NCI-H1417 (cell line): ENCODE measurements at places on chromosomes 5 and 9.

GRCh38 chr9:116316246-116316645, 162.7 kb downstream of the PAPPA start:
- DNase-seq: no peak

GRCh38 chr5:102700916-102701315, 54.2 kb upstream of the PAM start:
- DNase-seq: no peak

GRCh38 chr9:2620919-2621721, 467 bp upstream of the VLDLR start:
- peak; percentile 85 for DNase-seq

- no peak for DNase-seq
These were observed 5.3 kb upstream of the ZNF782 start for GRCh38 chr9:96859461-96860198.

DNA sequence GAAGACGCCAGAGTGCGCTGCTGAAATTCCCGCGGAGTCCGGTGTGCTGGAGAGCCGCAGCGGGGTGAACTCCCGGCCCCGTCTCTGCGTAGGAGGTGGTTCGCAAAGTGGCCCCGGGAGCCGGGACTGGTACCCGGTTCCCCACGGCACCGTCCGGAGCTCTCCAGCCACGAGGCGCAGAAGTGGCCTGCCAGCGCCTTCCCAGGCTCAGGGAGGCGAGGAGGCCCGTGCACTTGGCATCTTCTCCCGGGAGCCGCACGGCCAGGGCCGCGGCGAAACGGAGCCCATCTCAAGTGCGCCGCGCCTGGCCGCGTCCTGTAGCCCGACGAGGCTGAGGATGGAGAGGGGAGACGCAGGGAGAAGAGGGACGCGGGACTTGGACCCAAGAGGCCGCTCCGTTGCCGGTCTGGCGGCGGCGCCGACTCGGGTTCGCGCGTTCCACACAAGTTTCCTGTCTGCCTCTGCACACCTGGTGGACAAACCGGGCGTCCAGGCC, 1.1 kb upstream of the IRX1 start:
- DNase-seq: no peak

- peak; percentile 48 for DNase-seq
These were observed 16.8 kb downstream of the PHF2 start for GRCh38 chr9:93593144-93593658.

DNA sequence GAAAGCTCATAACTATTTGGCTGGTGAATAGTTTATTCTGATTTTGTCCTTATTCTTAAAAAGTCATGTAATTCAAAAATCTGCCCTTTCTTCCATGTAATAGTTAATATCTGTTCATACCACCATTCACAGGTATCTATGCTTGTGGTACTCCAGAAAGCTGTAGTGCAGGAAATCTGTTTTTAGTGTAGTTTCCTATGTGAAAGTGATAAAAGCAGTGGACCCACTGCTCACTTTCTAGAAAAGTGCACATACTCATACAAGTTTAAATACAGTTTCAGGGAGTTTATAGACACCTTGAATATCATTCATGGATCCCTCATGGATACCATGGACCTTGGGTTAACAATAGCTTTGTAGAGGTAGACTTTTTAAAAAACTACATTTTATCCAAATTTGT, 20.2 kb downstream of the PBX3 start:
- no peak for DNase-seq

GRCh38 chr9:96478829-96479371, 28.9 kb downstream of the HABP4 start:
- DNase-seq: no peak

DNA sequence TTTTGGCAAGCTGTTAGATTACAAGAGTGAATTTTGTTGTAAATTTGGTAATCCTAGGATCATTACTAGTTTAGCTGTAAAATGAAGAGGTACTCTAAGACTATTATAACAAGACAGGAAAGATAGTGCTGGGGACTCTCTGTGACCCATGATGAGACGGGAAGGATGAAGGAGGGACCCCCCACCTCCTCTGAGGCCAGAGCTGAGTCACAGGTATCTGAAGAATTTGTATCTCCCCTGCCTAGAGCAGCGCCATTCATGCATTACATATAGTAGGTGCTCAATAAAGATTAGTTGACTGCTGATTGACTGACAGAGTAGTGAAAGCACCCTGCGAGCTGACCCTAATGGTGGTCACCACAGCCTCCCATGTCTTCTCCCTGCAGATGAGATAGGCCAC, 202.8 kb downstream of the SNX18 start:
- no peak for DNase-seq

GRCh38 chr9:136341042-136341655, 13.8 kb downstream of the GPSM1 start:
- no peak for DNase-seq

GRCh38 chr5:116442095-116442534, 132.5 kb downstream of the SEMA6A start:
- DNase-seq: peak; percentile 91

DNA sequence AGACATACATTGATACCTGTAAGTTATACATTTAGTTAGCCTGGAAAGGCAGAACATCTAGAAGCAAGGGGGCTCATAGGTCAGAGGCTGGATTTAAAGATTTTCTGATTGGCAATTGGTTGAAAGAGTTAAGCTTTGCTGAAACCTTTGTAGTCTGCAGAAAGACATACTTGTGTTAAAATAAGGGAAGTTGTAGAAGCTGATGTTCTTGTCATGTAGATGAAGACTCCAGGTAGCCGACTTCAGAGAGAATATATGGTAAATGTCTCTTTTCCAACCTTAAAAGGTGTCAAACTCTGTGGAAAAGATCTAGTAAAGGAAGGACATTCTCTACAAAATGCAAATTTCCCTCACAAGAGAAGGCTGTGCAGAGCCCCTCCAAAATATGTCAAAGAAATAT, 62.9 kb upstream of the ADAMTS16 start:
- DNase-seq: no peak

GRCh38 chr9:132606066-132606465, 23.7 kb downstream of the BARHL1 start:
- no peak for DNase-seq

- DNase-seq: no peak
These were observed 33.9 kb upstream of the ALDH1B1 start for GRCh38 chr9:38358390-38359296.

- DNase-seq: no peak
These were observed 93.1 kb downstream of the MRPS27 start for GRCh38 chr5:72226950-72227349.

DNA sequence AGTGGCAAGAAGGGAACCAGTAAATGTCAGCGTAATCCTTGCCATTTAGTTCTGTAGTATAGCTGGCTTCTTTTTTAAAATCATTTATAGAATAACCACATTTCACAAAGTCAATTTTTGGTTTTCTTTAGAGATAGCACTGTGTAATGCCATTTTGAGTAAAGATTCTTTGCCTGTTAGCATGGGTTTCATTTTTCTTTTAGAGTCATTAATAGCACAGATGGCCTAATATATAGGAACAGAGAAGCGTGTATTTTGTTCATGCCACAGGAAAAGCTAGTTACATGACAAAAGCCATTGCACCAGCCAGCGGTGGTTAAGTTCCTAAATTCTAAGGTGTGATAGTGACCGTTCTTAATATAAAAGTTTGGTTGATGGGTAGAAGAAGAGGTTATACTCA, 1363.9 kb downstream of the MAT2B start:
- DNase-seq: no peak

DNA sequence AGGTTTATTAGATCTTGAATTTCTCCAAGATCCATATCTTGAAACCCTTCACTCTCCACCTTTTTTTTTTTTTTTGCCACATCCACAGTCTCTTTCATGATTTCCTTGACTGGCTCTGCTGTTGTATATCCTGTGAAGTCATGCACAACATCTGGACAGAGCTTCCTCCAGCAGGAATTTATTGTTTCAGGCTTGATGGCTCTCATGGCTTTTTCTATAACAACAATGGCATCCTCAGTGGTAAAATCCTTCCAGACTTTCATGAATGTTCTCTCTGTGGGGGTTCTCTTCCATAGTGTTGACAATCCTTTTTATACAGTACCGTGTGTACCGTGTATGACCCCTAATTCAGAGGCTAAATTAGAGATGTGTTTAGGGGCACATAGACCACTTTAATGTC, 24.0 kb downstream of the RANBP17 start:
- DNase-seq: no peak

GRCh38 chr9:5854063-5854790, 21.3 kb upstream of the ERMP1 start:
- DNase-seq: no peak

- no peak for DNase-seq
These were observed 74.7 kb downstream of the ZFAND5 start for GRCh38 chr9:72290311-72290710.

- DNase-seq: no peak
These were observed 34.6 kb downstream of the HACD4 start for GRCh38 chr9:20996809-20997208.

DNA sequence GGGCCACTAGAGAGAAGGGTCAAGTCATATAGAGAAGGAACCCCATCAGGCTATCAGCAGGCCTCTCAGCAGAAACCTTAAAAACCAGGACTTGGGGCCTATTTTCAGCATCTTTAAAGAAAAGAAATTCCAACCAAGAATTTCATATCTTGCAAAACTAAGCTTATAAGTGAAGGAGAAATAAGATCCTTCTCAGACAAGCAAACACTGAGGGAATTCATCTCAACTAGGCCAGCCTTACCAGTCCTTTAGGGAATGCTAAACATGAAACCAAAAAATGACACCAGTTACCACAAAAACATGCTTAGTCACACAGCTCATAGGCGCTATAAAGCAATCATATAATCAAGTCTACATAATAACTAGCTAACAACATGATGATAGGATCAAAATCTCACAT, 407.1 kb downstream of the LRRC70 start:
- no peak for DNase-seq

- no peak for DNase-seq
These were observed 42.5 kb upstream of the RASGRF2 start for GRCh38 chr5:80917631-80918030.

GRCh38 chr5:2183154-2184025, 300.7 kb upstream of the IRX4 start:
- DNase-seq: no peak

DNA sequence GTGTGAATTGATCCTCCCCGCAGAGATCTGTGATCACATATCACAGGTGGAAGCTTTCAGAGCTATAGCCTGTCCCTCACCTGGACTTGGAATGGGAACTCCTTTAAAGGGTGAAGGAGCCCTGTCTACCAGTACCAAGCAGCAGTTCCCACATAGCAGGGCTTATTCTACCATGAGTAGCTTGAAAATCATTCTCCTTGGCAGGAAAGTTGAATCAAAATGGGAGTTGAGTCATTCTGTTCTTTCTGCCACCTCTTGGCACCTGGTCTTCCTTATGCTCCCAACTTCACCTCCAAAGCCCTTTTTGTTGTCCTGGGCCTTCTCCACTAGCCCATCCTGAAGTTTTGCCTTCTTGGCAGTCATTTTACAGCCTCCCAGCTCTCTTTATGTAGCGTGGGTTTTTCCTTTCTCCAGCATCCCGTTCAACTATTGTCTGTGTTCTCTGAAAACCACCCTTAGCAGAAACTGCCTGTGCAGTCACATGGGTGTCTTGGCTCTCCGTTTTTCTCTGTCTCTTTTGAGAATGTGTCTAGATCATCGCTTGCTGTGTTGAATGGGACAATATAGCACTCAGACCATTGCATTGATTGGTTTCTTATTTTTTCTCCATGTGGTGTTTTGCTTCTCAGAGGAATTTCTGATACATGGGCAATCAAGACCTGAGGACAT, 222.2 kb downstream of the AOPEP start:
- DNase-seq: no peak

GRCh38 chr5:143586781-143587362, 183.4 kb upstream of the NR3C1 start:
- no peak for DNase-seq

DNA sequence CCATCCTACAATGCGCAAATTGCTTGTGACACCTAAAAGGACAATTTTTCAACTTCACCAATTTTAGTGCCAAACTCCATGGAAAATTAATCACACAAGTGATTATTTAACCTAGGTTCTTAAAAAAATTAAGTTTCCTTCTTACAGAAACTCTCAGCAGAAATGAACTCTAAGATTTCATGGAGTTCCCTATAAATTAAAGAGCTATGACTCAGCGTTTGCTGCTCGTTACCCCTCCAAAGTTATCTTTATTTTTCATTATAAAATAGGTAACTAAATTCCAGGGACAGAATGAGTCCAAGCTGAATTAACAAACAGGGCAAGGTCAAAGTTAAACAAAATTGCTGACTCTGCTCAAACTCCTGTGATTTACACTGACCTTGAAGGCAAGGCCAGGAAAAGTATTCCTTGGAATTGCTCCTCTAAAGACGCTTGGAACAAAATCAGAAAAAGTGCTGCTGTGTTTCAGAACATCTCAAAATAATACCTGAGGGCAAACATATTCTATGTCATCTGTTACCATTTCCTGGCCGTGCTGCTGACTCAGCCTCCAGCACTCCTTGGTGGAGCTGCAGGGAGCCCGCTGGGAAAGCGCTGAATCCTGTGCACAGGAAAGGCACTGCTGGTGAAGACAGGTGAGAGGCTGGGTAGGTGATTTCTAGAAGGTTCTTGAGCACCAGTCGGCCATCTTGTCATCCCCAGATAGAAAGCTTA, 2.5 kb upstream of the CMBL start:
- DNase-seq: no peak

DNA sequence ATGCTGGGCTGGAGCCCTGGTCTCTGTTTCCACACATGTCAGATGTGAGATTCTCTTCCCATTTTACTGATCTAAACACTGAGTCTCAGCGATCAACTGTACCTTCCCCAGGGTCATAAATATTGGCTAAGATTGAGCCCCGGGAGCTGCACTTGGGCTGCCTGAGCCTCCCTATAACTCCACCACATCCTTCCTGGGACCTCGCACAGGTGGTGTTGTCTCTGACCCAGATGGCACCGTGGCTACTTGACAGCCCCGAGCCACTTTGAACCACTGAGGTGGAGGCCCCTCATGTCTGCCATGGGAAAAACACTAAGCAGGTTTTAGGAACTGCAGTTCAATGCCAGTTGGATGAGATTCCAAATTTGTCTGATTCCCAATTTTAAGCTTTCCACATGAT, 586.5 kb downstream of the IRX1 start:
- no peak for DNase-seq

GRCh38 chr9:34957492-34958410, at the start of gene PHF24:
PHF24 (plus strand) TSS chr9:34958285; CDS start chr9:34971299, 13,014 bp downstream.
- DNase-seq: peak; percentile 2

DNA sequence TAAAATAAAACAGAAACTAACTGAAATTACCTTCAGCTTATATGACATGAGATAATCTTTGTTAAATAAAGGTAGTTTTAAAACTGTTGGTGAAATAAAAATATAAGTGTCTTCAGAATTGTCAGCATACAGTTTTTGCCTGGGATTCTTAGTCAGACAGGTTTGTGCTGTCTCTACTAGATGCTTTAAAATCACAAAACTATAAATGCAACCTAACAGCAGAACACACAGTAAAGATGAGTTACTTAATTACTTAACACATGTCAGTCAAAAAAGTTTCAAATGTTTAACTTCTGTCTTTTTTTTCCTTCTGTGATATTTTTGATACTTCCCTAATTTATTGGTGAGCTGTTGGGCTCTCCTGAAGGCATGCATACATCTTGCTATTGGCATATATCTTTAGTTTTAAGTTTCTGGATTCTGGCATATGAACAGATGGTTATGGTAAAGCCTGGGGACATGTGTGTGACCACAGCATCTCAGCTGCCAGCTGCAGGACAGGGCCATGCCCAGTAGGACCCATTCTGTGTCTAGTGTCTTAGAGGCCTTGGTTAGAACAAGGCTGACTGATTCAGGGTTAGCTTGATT, 231.1 kb upstream of the NUDT12 start:
- no peak for DNase-seq
